ENCODE measurements at places on chromosomes 5 and 9.

DNA sequence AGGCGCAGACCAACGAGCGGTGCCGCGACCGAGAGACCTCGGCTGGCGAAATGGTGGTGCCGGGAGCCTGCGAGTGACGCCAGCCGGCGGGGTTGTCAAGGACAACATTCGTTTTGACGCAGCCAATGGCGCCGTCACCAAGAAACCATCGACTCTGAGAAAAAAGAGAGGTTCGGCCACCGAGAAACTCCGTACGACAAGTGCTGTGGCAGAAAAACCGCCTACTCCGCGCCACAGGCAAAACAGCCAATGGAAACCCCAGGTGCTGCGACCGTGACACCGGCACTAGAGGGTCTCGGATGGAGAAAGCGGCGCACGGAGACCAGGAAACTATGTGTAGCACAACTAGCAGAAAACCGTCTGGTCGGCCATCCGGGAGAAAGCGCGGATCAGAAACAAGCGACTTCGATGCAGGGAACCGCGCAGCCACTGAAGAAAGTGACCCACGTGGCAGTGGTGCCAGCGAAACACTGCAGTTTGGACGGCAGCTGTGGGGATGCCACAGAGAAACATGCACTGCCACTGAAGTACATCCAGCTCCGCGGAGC is 88.8 kb downstream of the ANXA2R start:
- peak; percentile 41 for DNase-seq

- DNase-seq = no peak
Measured at GRCh38 chr9:75452512-75452911, 364.2 kb downstream of the OSTF1 start.

DNA sequence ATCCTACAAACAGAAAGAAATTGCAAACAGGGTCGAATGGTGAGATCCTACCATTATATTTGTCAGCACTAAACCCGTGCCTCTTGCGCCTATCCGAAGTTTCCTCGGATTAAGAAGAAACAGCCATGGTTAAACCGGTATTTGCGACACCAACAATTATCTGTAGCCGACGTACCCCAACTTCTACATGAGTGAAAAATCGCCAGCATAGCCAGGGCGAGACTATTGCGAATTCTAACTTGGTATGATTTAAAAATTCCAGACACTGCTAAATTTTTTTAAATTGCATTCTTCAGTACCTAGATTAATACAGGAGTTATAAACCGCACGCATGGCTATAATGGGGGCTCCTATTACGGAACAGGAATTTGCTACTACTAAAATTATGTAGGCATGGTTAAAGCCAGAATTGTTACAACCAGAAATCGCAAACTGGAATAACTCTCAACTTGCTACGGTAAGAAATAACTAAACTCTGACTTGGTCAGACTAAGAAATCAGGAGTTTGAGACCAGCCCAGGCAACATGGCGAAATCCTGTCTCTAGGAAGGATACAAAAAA is 25.3 kb upstream of the ANXA2R start:
- no peak for DNase-seq

DNA sequence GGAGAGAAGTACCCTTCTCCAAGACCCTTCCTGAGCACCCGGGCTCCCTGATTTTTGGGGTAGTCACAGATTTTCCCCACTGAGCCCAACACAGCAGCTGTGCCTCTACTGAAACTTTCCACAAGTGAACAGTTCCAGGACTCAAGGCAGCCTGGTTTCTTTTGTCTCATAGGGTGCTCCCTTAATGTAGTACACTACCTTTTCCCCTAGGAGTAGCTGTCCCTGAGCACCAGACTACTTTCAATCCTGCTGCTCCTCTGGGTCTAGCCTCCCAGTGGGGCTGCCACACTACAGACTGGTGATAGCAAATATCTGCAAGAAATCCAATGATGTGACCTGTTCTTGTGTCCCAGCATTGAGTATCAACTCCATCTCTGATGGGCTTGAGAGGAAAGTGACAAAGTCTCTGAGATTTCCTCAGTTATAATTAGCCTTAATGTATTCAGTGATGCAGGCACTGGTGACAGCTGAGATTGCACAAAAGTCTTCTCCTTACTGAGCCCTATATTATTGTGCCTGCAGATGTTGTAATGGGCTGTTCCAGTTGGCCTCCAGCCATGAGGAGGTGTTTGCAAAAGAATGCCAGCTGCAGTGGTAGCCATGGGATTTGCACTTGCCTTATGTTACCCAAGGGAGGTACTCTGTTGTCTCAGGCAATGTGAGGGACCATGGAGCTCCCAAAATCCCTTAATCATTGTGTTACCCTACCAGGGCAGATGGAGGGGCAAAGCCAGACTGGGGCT is 1802.5 kb downstream of the EFNA5 start:
- no peak for DNase-seq

DNA sequence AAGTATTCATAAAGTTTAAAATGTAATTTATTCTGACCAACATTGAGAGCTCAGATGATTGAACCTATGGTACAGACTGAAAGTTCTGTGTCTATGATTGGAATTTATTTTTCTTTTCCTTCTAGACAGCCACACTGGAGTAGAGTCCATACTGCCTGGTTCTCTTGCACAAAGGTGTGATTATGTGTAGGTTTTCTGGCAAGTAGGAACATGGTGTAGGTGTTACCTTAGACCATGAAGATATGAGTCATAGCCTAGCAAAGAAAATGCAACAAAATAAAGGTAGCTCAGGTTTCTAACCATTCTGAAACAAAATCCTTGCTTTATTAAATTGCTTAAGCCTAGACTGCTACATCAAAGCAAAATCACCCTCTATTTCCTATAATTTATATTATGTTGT is 143.4 kb downstream of the CDH12 start:
- no peak for DNase-seq

DNA sequence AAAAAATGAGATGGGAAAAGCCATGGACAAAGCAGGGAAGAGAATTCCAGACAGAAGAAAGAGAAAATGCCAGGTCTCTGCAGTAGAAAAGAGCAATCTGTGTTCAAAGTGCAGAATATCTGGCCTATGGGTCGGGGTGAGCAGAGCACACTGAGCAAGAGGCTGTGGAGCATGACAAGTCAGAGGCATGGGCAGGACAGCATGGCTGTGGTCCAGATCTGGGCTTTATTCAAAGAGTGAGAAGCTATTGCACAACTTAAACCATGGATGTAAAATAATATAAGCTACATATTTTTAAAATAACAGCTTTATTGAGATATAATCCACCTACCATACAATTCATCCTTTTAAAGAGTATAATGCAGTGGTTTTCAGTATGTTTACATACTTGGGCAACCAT is 133.1 kb upstream of the SPDL1 start:
- DNase-seq = no peak

DNA sequence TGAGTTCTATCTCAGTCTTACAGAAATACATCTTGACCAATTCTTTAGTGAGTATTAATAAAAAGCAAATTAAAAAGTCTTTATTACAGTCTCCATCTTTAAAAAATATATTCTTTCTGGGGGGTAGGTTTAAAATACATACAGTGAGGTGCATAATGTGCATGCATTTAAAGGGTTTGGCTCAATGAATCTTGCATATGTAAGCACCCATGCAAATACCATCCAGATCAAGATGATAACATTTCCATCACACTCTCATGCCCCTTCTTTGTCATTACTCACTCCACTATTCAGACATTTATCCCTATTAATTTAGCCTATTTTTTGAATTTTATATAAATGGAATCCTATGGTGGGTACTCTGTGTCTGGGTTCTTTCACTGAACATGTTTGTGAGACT is 113.0 kb downstream of the APBA1 start:
- DNase-seq = no peak

DNA sequence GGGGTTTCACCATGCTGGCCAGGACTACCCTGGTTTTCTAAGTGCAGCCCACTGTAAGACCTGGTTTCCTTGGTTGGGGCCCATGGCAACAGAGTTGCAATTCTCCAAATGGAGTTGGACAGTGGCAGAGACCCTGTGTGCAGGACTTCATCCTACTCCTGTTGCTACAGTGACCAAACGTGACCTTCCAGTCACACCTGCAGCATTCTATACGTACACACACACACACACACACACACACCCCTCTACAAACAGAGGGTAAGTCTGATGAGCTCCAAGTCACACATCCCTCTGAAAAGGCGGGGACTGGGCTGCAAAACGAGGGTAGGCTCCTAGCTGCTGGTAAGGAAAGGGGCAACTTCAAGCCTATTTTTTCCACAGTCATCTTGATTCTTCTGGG is 23.6 kb downstream of the LHFPL2 start:
- no peak for DNase-seq

GRCh38 chr5:62521319-62521718 is 57.3 kb upstream of the LRRC70 start:
- DNase-seq = no peak

- no peak for DNase-seq
Measured at GRCh38 chr5:83538786-83539462, 67.4 kb downstream of the VCAN start.

DNA sequence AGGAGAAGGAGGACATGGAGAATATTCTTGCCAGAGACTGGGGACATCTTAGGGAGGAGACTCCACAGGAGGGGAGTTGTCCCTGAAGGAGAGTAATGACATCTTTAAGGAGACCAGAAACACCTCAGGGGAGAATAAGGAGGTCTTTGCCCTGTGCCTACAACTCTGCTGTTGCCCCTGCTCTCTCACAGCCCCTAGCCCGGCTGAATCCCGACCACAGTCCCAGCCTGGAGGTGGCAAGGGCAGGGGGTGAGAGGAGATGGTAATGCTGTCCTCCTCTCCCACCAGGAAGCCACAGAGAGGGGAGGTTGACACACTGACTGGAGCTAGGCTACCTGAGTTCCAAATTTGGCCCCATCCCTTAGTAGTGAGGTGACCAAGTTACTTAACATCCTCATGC is 30.2 kb upstream of the ENHO start:
- DNase-seq = no peak

- DNase-seq = no peak
Measured at GRCh38 chr9:84554069-84554664, 115.4 kb upstream of the NTRK2 start.

GRCh38 chr9:129507805-129508204 is 113.1 kb downstream of the C9orf50 start:
- DNase-seq = no peak

GRCh38 chr9:75483636-75484035 is 395.3 kb downstream of the OSTF1 start:
- no peak for DNase-seq

GRCh38 chr5:73317523-73317922 is 131.1 kb downstream of the FOXD1 start:
- DNase-seq = no peak

DNA sequence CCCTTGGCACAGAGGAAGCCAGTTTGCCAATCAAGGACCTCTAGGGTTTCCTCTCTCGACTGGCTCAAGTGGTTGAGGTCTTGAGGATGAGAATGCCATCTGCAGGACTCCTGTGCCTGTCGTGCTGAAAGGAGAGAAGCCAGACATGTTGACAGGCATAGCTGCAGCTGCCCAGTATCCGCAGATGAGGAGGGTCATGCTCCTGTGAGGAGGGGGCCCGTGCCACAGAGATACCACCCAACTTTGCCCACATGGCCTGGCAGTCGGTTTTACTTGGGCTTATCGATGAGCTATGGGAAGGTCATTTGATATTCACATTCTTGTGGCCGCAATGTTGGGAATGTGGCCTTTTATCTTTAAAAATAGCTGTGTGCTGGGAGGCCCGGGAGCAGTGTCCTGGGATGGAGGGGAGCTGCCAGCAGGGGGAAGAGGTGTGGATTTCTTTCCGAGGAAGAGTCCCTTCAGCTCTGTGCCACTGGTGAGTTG is 17.4 kb downstream of the FRMPD1 start:
- DNase-seq = no peak

DNA sequence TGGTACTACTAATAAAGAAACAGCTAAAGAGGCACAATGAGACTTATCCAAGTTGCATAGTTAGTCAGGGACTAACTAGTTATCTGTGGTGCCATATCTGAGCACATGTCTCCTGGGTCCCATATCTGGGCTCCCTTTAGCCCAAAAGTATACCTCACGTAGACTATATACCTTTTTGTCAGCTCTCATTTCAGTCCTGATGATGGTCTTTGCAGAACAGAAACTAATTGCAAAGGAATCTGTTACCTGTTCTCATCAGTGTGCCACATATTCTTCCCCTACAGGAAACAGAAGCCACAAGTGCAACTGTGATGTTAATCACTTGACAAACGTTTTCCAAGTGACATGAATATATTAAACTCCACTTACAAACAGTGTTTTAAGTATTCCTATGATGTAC is 395.2 kb downstream of the KIAA0825 start:
- DNase-seq = no peak

- DNase-seq = no peak
Measured at GRCh38 chr5:42547141-42547540, 123.9 kb downstream of the GHR start.

DNA sequence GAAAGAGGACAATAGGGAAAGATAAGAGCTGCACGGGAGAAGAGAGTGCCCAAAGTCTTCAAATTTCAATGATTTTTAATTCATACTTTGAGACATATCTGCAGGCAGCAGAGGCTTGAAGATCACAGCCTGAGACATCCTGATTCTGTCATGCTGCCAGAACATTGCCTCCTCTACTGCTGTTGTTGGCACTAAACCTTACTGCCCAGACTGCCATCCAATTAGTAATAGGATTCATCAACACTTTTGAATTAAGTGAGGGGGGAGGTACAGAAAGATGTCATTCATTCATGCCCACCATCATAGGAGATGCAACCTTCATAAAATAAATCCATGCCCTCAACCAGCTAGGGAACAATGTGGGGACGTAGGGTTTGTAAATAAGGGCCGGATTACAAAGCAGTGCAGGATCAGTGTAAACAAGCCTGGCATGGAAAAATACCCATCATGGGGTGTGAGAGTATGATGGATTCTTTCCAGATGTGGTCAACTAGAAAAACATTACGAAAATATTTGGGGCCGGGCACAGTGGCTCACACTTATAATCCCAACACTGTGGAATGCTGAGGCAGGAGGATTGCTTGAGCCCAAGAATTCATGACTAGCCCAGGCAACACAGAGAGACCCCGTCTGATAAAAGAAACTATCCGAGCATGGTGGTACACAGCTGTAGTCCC is 122.1 kb upstream of the DAPK1 start:
- no peak for DNase-seq

DNA sequence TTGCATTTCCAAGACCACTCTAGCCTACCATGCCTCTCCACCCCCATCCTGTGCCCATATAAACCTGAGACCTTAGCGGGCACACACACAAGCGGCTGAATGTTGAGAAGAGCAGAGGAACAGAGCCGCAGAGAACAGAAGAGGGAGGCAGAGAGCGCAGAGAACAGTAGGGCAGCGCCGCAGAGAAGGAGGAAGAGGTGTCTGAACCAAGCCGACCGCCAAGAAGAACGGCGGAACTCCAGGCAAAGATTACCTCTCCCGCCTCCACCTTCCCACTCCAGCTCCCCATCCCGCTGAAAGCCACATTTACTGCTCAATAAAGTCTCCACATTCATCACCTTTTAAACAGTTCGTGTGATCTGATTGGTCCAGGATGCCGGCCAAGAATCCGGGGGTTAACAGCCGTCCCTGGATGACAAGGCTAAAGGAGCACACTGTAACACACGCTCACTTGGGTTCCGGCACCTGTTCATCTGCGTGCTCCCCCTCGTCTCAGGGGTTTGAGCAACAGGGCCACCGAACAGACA is 33.2 kb downstream of the GRIN3A start:
- peak; percentile 43 for DNase-seq
